CD4-positive, alpha-beta T cell treated with Interleukin-2 at 100 ng/mL for 4 hours (primary cell): ENCODE measurements at places on chromosomes 5 and 9.

- no peak for DNase-seq
These were observed 158.8 kb downstream of the C9orf152 start for GRCh38 chr9:110048976-110049698.

DNA sequence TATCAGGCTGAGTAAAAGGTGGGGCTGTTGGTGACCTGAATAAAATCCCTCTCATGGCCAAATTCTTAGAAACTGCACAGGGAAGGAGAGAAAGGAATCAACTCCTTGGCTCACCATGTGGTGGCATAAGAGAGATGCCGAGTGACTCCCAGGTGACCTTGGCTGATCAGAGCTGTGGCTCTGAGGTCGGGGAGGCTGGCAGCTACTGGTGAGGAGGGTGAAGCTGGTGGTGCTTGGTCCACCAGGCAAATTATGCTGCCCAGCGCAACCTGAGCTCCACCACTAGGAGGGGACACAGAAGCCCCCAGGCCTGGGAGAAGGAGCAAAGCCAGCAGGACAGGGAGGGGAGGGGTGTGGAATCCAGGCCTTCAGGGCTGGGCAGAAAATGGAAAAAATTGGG is 111.2 kb upstream of the IL12B start:
- no peak for DNase-seq

DNA sequence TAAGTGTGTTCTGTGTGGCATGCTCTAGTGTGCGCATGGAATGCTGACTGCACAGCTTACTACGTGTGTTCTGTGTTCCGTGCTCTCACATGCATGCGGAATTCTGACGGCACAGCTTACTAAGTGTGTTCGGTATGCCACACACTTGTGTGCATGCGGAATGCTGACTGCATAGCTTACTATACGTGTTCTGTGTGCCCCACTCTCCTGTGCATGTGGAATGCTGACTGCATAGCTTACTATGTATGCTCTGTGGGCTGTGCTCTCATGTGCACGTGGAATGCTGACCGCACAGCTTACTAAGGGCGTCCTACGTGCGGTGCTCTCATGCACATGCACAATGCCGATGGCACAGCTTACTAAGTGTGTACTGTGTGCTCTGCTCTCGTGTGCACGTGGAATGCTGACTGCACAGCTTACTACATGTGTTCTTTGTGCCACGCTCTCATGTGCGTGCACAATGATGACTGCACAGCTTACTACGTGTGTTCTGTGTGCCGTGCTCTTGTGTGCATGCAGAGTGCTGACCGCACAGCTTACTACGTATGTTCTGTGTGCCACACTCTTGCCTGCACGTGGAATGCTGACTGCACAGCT is 548.9 kb downstream of the IRX1 start:
- DNase-seq: no peak

DNA sequence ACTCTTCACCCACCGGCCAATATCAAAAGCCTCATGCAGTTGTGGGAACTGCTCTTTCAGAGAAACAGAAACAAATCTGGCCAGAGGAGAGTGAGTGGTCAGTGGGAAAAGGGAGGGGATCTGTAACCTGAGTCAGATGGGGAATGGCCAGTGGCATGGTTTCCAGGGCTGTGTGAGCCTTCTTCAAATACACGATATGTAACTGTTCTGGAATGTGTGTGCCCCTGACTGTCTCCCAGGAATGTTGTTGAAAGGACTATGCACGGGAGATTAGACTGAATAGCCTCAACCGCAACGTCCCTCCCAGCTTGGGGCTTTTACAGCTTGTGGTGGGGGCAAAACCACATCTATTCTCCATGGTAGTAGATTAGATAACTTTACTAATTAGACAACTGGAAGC is 60.8 kb downstream of the SH3TC2 start:
- DNase-seq: no peak

GRCh38 chr9:93210324-93210973 is 26.5 kb downstream of the WNK2 start:
- DNase-seq: no peak

DNA sequence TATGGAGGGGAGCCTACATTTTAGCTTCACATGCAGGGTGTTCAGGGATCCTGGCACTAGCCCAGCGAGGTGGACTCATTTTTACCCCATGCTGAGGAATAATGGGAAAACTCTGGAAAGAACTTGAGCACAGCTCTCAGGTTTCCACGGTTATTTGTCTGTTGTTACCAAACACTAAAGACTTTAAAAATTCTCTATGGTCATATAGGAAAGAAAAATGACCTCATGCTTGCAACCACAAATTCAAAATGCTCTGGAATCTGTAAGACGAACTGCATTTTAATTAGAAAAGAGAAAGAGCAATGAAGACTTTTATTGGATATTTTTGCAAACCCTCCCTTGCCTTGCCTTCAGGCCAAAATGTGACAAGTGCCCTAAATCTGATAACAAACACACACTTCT is 606.9 kb downstream of the EBF1 start:
- DNase-seq: no peak

GRCh38 chr9:26129217-26129616 is 451.0 kb upstream of the TUSC1 start:
- DNase-seq: no peak

GRCh38 chr9:121133104-121133816 is 58.5 kb downstream of the CNTRL start:
- DNase-seq: peak; percentile 81

DNA sequence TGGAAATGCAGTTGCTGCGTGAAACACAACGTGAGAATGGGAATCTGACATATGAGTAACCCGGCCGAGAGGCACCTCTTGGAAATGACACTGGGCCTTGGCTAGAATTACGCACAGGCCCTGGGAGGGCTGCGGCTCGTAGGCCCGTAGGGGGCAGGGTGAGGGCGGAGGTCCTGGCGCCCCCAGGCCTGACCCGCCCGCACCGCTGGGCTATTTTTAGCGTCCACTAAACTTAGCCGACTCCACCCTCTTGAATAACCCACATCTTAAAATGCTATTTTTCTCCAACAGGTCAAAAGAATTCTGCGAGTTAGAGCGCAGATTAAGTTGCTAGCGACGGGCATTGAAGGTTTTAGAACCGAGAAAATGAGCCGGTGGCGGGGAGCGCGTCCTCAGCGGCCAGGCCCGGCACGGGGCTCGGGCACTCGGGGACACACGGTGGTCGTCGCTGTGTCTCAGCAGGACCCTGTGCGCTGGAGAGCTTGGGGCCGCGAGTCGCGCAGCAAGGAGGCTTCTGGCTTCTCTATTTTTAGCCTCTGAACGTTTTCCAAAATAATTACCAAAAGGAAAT is 168.5 kb downstream of the AUH start:
- DNase-seq: peak; percentile 80

DNA sequence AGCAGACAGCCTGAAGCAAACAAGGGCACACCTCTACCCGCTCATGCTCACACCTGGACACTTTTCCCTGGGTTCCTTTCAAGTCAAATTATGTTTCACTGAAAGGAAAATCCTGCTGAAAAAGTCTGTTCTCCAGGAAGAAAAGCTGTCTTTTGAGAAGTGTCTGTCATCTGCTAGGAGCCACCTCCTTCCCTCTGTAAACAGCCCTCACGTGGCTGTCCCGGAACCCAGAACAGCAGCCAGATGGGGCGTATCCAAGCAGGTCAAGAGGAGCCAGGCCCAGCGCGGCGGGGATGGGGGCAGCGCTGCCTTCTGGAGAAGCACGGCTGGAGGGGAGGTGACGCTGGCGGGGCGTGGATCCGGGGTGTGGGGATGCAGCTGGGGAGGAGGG is at the start of gene PNPLA7:
TSS of gene PNPLA7 (minus strand) at position 172 of the 391 bp plus-strand sequence. CDS start 205 bp downstream, outside the sequence.
- peak; percentile 57 for DNase-seq

GRCh38 chr9:126326228-126327005 is at the start of gene MVB12B:
Gene MVB12B (plus strand): TSS chr9:126326829. CDS start chr9:126326930, 101 bp downstream.
- peak; percentile 47 for DNase-seq

GRCh38 chr5:59025734-59026133 is 442.9 kb downstream of the RAB3C start:
- DNase-seq: no peak

DNA sequence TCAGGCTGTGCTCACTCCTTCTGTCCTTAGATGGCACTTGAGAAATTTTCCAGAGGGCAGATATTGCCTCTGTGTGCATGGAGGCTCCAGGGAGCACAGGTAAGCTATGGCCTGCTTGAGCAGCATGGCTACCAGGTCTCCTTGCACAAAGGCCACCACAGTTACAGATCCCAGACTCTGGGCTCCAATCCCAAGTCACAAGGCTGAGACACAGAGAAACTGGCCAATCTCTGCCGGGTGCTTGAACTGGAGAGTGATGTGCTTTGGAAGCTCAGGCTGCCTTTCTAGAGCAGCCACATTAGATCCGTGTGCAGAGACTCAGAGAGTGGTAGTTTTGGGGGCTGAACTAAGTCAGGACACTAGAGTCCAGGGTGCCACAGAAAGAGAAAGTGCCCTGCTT is 145.7 kb downstream of the SEMA6A start:
- no peak for DNase-seq

DNA sequence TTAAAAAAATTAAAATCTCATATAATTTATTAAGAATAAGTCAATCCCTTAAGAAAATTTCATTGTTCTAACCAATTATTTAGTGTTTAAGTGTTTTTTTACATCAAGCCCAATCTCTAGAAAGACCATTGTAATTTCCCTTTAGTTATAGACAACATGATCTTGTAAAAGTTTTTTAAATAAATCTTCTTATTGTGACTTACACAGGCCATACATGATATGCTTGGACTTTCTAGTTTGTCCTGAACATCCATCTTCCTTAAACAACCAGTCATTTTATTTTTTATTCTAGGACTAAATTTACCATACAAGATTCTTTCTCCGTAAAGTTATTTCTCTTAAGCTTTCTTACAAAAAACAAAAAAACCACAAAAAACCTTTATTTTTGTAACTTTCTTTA is 126.5 kb upstream of the MAST4 start:
- no peak for DNase-seq

- no peak for DNase-seq
These were observed 39.3 kb upstream of the ZNF354A start for GRCh38 chr5:178769617-178770260.

DNA sequence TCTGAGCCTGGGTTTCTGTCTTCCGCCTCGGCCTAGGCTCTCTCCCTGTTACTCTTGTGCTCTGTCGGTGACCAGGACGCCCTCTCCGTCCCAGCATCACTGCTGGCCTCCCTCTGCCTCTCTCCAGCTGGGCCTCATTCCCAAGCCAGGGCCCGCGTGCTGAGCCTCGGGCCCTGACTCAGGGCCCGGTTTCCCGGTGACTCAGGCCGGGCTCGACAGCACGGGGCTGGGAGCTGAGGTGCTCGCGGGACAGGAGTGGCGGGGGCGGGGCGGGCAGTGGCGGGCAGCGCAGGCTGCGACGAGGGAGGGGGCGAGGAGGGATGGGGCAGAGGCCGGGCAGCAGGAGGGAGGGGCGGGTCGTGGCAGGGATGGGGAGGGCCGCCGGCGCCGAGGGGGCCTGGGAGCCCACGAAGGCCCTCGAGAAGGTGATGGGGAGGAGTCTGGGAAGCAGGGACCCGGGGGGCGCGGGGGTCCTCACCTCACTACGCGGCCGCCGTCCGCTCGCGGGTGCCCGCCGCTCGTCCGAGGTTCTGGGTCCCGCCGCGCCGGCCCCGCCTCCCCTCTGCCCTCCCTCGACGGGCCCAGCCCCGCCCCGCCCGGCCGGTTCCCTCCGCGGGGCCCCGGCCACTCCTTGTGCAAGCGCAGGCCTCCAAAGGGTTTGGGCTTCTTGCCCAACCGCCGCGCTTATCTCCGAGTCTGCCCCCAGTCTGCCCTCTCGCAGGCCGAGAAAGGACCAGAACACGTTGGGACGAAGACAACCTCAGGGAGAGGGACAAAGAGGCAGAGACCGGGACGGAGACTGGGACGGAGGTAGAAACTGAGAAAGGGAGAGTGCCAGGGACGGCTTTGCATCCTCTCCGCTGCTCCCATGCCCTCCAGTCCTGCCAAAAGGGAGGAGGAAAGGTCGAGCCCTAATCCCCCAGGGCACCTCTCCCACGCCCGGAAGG is at the start of gene ARAP3:
TSS of gene ARAP3 (minus strand) at position 536 of the 947 bp plus-strand sequence. CDS start 1,744 bp downstream, outside the sequence.
- peak; percentile 31 for DNase-seq

GRCh38 chr5:172867761-172868435 is 33.8 kb downstream of the ERGIC1 start:
- DNase-seq: no peak

DNA sequence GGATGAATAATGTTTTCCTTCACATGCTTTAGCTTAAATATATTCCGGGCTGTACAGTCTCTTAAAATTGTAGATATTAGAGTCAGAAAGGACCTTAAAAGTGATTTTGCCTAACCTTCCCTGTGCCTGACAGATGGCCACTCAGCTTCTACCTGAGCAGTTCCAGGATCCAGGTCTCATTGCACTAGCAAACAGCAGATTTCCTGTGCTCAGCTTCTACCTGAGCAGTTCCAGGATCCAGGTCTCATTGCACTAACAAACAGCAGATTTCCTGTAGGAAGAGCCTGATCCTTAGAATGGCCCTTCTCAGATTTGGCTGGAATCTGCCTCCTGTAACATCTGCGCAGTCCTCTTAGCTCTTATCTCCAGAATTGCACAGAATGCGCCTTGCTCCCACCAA is 219.8 kb downstream of the AOPEP start:
- DNase-seq: no peak

GRCh38 chr9:34701769-34702736 is 7.9 kb downstream of the CCL21 start:
- peak; percentile 84 for DNase-seq

DNA sequence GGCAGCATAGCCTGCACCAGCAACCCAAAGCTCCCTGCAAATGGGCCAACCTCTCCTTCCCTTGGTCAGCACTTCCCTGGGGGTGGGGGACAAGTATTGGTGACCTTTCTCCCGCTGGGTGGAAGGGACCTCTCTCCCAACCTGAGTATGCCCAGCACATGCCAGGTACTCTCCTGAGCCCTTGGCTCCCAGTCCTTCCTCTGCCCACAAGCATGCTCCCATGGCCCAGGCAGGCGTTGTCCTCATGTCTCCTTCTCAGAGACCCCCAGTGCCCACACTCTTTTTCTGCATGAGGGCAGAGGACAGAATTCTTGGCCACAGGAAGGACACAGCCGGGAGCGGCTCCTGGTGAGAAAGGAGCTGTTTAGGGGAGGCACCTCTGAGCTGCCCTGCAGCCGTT is 60.3 kb downstream of the PHF2 start:
- no peak for DNase-seq

DNA sequence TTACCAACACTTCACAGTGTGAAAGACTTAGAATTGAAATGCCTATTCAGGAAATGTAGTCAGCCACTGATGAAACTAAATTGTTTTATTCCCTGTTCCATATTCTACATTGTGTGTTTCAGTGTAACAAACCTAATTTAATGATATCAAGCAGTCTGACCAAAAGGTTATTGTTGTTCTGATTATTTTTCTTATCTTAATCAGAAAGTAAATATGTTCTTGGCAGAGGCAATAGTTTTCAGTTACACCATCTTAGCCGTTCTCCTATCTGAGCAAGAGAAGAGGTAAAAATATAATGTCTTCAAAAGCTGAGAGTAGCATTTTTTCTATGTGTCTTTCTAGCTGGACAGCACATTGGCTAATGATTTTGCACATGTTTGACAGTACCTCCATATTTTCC is 17.1 kb downstream of the CDC26 start:
- DNase-seq: no peak

GRCh38 chr9:82989929-82990328 is 73.0 kb downstream of the RASEF start:
- DNase-seq: no peak

DNA sequence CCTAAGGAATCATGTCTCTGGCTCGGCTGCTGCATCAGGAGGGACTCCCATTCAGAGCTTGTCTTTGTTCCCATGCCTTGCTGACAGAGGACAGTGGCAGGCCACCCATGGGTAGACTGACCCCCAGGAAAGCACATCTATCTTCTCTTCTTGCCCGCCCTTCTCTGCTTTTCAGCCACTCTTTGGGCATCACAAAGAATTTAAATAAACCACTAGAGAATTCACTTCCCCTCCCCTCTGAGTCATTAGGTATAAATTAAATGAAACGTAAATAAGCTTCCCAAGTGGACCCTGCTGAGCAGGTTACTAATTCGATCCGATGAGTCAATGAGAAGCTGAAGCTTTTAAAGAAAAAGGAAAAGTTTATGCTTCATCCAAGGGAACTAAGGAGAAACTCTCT is 97.0 kb downstream of the DRD1 start:
- DNase-seq: no peak
